Esophagus (tissue), 2 donors: ENCODE measurements at places on chromosomes 1 and 21. TPM values are rescaled to one million over a fixed set of nuclear protein-coding genes. Genes with fewer than 3 reads are reported as not detected.

The TMEM201 gene
- polyA plus RNA-seq = 4.7 TPM

The SLC9C2 gene
- not detected for polyA plus RNA-seq

The SAMSN1 gene
- polyA plus RNA-seq = 1.4 TPM

The EDARADD gene
- 2.0 TPM for polyA plus RNA-seq

The HNRNPU gene
- polyA plus RNA-seq = 94.5 TPM
